ENCODE measurements at places on chromosomes 6 and 20.

- no peak for DNase-seq
These were observed 30.8 kb downstream of the JAG1 start for GRCh38 chr20:10642856-10643559.

DNA sequence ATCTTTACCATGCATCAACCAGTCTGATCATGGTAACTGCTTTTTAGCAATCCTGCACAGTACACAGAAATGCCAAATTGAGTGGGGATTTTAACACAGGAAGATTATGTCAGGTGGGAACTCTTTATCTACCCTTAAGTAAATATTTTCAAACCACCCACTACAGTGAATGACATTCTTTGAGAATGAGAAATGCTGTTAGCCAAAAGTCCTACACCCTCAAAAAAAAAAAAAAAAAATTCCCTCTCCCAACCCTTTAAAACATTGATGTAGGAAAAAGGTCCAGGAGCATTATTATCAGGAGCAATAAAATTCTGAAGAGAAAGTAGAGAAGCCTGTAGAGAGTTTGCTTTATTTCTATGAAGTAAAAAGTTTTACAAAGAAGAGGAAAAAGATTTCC is 307.2 kb upstream of the THEMIS start:
- DNase-seq = no peak

DNA sequence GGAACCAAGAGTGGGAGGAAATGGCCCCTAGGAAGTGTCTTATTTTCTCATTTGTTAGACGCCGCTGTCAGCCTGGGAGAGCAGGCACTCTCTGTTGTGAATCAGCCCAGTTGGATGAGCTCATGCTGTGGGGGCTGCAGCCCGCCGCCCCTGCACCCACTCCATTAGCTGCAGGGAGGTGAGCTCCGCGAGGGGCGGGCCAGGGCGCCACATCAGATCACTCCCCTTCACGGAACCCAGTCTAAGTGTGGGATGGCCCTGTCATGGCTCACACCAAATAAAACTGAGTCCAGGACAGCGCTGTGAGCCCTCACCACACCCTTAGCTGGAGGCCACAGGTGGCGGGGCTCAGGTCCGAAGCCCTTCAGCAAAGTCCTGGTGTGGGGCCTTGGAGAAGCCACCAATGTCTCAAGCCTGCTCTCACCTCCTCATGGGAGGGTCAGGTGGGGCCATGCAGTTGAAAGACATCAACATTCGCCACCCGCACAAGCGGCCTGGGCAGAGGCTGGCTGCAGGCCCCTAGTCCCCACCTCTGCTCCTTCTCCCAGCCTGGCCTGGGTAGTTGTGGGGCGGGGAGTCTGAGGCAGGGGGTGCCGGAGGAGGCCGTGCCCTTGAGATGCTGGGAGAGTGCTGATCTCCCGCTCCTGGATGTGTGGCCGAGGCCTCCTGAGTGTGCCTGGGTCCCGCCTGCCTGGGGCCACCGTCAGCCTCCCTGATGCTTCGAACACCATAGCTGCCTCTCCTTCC is 66.2 kb upstream of the SLCO4A1 start:
- DNase-seq = no peak

DNA sequence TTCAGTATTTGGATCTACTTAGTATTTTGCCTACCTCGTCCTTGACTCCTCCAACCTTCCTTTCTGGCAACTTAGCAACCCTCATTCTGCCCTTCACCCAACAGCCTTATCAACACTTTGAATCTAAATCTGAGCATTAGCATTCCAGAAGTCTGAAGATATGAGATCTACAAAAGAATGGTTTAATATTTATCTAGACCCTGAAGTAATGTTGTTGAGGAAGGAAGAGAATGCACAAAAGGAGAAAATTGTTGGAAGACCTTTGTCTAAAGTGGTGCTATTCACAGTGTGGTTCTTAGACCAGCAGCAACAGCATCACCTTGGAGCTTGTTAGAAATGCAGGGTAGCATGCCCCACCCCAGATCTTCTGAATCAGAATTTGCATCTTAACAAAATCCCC is 198.2 kb upstream of the PLCB4 start:
- no peak for DNase-seq

DNA sequence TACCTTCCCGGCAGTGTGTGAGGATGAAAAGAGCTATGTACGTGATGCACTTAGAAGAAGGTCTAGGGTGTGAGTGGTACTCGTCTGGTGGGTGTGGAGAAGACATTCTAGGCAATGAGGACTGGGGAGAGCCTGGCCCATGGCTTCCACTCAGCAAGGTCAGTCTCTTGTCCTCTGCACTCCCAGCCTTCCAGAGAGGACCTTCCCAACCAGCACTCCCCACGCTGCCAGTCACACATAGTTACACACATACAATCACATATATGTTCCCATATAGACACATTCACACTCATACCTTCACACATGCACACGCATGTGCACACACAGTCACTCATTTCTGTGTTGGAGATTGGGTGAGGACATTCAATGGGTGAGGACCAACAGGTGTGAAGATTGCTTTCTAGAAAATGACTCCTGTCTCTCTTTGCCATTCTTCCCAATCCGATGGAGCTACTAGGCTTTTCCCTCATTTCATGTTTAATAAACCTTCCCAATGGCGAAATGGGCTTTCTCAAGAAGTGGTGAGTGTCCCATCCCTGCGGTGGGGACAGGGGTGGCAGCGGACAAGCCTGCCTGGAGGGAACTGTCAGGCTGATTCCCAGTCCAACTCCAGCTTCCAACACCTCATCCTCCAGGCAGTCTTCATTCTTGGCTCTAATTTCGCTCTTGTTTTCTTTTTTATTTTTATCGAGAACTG is 30.4 kb downstream of the SRSF3 start:
- DNase-seq = no peak

GRCh38 chr6:143941852-143942627 is 66.0 kb downstream of the PLAGL1 start:
- peak; percentile 37 for DNase-seq
